Foreskin fibroblast (primary cell): ENCODE measurements at places on chromosomes 13 and 19.

DNA sequence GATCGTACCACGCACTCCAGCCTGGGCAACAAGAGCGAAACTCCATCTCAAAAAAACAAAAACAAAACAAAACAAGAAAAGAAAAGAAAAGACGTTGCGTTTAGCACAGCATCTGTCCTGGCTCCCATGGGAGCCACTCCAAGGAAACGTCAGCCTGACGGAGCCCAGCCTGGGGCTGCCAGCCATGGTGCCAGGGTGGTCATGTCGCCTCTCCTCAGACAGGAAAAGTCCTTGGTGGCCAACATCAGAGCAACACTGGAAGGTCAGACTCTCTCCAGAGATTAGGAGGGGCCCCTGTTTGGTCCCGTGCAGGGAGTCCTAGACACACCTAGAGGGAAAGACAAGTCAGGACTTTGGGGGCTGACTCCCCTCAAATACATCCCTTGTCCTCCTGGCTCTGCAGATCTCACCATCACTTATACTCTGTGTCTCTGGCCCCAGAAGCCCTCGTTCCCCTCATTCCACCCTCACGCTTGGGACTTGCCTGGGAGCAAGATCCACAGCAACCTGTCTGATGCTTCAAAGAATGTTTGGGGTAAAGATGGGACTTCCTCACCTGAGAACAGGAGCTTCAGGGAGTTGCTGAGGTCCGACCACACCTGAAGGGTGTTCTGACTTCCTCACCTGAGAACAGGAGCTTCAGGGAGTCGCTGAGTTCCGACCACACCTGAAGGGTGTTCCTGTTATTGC lies 9.3 kb downstream of the LILRA4 start:
- DNase-seq, result no peak

GRCh38 chr19:41565379-41565720 lies 10.6 kb upstream of the CEACAM21 start:
- no peak for DNase-seq

DNA sequence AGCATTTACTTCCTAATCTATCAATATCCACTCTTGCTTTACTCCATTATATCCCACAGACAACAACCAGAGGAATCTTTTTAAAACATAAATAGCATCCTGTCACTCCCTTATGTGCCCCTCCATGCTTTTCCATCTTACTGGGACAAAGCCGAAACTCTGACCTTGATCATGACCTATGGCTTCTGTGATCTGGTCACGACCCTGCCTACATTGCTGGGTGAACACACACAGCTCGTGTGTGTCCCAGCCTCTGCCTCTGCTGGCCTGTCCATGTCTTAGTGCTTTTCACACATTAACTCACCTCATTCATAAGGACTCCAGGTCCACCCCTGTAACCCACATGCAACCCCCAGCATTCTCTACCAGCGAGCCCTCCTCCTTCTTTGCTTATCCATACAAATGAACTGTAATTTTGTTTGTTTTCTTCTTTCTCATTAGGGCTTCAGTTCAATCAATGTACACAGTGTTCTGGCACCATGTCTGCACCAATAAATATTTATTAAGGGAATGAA lies 95.9 kb upstream of the RAP2A start:
- no peak for DNase-seq

DNA sequence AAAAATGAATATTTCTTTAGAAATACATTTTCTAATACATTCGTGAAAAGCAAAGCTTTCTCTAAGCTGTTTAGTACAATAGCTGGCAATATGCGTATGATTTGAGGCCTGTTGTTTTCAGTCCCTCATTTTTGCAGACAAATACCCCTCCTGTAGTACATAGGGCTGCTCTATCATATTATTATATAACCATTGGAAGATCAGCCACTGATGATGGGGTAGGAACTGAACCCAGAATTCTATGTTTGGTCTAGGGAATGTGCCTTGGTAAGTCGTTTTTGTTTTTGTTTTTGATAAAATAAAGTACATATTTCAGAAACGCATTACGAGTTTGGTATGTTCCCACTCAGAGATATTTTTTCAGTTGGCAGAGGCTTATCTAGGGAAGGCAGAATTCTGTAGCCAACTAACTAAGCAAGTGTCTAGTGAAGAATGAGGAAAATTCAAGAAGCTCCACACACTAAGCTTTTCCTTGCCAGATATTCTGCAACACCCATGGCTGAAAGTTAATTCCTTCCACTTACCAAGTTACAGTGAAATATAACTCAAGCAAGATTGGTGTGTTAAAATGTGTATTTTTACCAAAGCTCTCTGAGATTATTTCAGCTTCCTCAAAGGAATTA lies 656.9 kb upstream of the MIR17HG start:
- DNase-seq, result no peak

GRCh38 chr13:42394361-42394708 lies 122.4 kb downstream of the AKAP11 start:
- DNase-seq, result no peak

- DNase-seq, result no peak
Observed at GRCh38 chr19:18450021-18450930, 12.3 kb upstream of the ISYNA1 start.

DNA sequence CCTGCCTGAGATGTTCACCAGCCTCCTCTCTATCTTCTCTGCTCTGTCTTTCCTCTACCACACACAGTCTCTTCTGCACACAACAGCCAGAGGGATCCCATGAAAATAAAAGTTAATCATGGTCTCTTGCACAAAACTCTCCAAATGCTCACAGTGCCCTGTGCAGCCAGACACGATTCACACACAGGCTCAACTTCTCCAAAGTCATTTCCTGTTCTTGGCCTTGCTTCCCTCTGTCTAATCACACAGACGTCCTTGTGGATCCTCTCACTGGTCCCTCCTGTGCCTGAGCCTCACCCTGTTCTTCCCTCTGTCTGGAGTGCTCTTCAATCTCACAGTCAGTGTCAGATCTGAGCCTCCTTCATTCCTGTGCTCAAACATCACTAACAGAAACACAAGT lies 7.8 kb downstream of the SIGLEC12 start:
- no peak for DNase-seq

- DNase-seq, result no peak
Observed at GRCh38 chr13:93361703-93362102, 135.1 kb downstream of the GPC6 start.

- DNase-seq, result no peak
Observed at GRCh38 chr13:29500386-29500785, 95.1 kb downstream of the SLC7A1 start.

GRCh38 chr19:51398096-51398704 lies 7.8 kb upstream of the C19orf84 start:
- peak; percentile 11 for DNase-seq

DNA sequence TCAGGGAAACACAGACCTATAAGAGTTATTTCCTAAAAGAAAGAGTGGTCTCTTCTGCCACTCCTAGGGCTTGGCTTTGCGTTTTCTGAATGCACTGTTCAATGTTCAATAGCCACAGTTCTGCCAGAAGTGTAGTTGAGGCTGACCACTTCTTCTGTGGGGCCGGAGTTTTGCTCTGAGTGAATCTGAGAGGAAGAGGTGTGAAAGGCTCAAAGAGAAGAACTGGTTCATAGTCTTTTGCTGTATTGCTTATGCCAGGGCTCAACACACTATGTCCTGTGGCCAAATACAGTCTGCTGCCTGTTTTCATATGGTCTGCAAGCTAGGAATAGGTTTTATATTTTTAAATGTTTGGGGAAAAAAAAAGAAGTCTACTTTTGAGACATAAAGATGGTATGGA lies 128.2 kb downstream of the STOML3 start:
- no peak for DNase-seq

DNA sequence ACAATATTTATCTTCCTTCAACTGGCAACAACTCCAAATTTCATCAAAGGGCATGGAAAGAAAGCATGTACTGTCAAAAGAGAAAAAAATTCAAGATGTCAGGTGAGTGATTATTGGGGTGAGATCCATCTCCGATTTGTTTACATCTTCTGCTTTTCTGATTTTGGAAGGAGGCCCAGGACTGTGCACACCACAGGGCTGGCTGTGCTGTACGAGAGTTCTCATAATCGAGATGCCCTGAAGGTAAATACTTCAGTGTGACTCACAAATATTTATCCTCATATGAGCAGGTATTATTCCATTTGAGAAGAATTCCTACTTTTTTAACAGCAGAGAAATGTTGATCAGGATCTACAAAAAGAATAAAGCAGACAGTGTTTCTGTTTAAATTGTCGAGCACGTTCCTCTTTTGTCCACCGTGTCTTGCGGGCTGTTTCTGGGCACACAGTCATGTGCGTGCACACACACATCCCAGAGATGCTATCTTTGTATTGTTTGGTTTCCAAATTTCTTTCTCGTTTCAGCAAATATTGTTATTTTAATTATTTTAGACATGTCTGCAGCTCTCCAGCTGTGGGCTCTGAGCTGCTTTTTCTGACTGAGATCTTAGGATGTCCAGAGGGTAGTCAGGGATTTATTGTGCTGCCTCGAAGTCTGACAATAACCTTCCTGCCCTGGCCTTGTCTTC lies 103.8 kb downstream of the KL start:
- DNase-seq, result no peak

DNA sequence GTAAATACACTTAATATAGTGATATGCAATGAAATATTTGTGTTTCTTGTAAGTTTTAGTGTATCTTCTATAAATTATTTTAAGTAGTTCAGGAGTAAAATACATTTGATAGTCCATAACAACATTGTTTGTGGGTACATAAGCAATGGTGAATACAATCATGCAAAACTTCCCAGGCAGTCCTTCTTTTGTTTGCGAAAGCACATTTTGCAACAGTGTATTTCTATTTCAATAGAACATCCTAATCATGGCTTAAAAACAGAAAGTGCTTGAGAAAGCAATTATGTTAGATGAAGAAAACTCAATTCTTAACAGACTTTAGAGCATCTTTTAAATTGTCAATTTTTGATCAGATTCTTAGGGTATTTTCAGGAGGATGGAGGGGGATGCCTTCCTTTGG lies 155.6 kb downstream of the POSTN start:
- DNase-seq, result no peak

DNA sequence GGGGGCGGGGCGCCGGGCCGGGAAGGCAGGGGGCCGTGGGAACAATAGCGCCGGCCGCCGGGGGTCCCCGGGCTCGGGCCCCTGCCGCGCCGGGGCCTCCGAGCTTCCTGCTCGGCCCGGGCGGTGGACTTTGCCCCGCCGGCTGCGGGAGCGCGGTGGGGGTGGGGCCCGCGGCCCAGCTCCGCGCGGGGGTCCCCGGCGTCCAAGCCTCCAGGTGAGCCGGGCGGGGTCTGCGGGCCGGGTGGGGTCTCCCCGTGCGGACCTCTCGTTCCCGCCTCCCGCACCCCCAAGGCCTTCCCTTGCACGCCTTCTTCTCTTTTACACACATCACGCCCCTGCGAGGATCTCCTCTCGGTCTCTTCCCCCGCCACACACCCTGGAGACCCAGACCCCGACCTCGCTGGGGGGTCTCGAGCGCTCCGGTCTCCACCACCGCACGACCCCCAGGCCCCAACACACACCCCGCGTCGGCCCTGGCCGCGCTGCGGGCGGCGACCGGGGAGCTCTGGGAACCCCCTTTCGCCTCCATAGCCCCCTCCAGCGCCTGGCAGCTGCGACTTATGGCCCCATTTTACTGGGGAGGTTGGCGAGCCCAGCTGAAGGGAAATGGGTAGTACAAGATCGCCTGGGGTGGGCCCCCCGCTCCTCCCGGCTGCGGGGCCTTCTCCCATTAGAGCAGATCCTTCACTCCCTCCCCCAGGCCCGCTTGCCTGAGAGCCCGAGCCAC lies 711 bp downstream of the CAMSAP3 start:
- DNase-seq, result no peak

DNA sequence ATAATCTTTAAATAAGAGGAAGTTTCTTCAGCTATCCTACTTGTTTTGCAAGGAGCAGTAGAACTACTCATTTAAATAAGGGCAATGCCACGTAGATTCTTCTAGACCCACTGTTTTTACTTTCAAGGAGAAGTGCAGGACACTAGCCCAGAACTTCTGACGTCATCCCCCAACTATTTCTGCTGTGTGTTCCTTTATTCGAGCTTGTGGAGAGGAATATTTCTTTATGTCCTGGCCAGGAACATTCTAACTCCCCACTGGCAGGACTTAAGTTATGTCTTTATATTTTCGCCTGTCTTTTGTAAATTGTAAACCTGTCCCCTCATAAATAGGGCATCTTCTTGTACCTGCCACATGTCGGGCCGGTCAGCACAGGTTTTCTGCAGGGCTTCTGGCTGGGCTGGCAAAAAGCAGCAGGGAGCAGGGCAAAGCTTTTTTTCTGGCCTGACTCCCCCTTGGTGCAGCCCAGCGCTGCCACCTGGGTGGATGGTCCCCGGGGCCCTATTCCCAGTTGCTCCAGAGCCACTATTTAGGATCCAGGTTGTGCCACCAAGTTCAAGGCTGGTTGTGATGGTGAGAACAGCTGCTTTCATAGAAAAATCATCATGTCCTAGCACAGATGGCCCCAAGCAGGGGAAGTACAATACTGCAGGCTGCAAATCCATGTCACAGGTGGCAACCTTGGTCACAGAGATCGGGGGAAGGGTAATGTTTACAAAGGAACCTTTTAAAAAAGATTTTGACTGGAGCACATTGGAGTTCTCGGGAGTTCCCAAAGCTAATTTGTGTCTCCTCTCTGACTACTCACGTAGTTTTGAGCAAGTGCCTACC lies 1.8 kb downstream of the MBNL2 start:
- peak; percentile 95 for DNase-seq

- no peak for DNase-seq
Observed at GRCh38 chr19:13121551-13122274, 3.6 kb downstream of the NACC1 start.

- no peak for DNase-seq
Observed at GRCh38 chr13:88622362-88622973, 951.3 kb downstream of the SLITRK5 start.

- DNase-seq, result peak; percentile 73
Observed at GRCh38 chr13:113774177-113775107, 15.4 kb downstream of the TMEM255B start.

- DNase-seq, result peak; percentile 25
Observed at GRCh38 chr13:79874396-79875360, 393.7 kb downstream of the NDFIP2 start.

DNA sequence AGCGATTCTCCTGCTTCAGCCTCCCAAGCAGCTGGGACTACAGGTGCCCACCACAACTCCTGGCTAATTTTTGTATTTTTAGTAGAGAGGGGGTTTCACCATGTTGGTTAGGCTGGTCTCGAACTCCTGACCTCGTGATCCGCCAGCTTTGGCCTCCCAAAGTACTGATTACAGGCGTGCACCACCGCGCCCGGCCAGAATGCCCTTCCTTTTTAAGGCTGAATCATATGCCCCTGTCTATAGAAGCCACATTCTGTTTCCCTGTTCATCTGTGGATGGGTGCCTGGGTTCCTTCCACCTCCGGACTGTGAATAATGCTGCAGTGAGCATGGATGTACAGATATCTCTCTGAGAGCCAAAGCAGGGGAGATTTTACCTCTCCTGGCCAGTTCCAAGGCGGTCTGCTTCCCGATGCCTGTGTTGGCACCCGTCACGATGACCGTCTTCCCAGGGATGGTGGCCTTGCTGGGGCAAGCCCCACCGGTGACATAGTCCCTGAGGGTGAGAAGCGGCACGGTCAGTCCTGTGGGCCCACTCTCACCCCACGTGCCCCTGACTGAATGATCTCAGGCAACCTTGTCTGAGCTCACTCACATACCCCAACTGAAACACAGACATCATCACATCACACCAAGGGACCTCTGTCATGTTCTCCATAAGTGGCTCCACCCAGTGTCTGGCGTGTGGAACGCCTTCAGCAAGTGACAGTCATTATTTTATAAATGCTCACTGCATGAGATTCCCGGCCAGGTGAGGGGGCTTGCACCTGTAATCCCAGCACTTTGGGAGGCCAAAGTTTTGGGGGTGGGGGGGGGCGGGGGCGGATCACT lies 4.0 kb downstream of the RDH13 start:
- DNase-seq, result no peak

GRCh38 chr19:41695745-41696144 lies 7.7 kb upstream of the CEACAM7 start:
- no peak for DNase-seq

GRCh38 chr19:12163826-12164225 lies 930 bp downstream of the ZNF136 start:
- DNase-seq, result peak; percentile 45
